CD8-positive, alpha-beta memory T cell (primary cell): ENCODE measurements at places on chromosomes 7 and 10.

DNA sequence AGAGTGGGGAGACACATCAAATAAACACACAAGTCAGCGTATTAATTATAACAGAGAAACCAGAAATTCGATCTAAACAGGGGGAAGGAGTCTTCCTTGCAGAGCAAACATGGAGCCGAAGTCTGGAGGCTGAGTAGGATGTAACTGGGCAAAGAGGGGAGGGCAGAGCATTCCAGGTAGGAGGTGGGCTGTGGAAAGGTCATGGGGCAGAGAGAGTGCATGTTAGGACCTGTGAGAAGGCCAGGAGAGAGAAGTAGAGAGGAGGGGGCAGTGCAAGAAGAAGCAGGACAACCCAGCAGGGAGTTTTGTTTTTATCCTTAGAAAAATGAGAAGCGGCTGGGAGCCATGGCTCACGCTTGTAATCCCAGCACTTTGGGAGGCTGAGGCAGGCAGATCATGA lies 130.8 kb upstream of the GPR26 start:
- H3K4me3 ChIP-seq: no peak overlapping the region
- H3K27ac ChIP-seq: no peak overlapping the region
- no peaks in the 10 kb centered on the region for H3K36me3 ChIP-seq
- H3K4me1 ChIP-seq: no peaks in the 10 kb centered on the region

- no peak for DNase-seq
- no peaks in the 10 kb centered on the region for H3K36me3 ChIP-seq
- H3K27me3 ChIP-seq: no peaks in the 10 kb centered on the region
- H3K4me1 ChIP-seq: no peaks in the 10 kb centered on the region
Measured at GRCh38 chr10:89627830-89628229, 17.2 kb downstream of the PANK1 start.

DNA sequence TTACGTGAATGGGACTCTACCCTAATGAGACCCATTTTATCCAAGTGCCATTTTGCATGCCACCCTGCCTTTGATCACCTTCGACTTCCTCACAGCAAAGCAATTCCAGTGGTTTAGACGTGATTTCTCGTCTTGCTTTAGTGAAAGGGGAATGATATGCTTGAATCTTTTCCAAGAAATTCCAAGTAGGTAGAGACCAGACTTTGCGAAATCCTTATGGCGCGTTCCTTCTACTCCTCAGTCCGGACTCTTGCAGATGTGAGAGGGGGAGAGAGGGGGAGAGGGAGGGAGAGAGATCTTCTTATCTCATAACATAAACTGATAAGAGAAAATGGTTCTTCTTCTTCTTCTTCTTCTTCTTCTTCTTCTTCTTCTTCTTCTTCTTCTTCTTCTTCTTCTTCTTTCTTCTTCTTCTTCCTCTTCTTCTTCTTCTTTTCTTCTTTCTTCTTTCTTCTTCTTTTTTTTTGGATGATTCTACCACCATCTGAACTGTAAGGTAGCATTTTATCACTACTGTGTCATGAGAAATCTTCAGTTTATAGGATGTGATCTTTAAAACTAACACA lies 883 bp downstream of the SPAG6 start:
- H3K4me1 ChIP-seq: peaks cover 3% of the 10 kb centered on the region
- no peaks in the 10 kb centered on the region for H3K36me3 ChIP-seq
- H3K4me3 ChIP-seq: no peak overlapping the region
- H3K27me3 ChIP-seq: peaks cover 50% of the 10 kb centered on the region
- DNase-seq: no peak

DNA sequence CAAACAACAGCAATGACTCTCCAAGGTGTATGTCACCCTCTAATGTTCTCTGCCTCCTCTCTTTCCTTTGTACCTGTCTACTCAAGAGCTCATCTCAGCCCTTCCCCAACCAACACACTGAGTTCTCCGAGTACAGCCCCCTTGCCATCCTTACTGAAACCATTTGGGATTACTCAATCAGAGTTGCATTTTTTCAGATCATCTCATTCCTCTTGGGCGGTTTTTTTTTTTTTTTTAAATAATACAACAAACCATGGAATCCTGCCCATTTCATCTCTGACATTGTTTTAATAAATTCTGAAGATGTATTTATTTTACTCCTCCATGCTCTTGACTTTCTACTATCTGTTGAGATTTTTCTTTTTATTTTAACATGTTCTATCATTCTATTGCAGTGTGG lies 4.2 kb upstream of the CREB3L2 start:
- no peak overlapping the region for H3K27ac ChIP-seq
- no peaks in the 10 kb centered on the region for H3K36me3 ChIP-seq
- no peaks in the 10 kb centered on the region for H3K27me3 ChIP-seq

DNA sequence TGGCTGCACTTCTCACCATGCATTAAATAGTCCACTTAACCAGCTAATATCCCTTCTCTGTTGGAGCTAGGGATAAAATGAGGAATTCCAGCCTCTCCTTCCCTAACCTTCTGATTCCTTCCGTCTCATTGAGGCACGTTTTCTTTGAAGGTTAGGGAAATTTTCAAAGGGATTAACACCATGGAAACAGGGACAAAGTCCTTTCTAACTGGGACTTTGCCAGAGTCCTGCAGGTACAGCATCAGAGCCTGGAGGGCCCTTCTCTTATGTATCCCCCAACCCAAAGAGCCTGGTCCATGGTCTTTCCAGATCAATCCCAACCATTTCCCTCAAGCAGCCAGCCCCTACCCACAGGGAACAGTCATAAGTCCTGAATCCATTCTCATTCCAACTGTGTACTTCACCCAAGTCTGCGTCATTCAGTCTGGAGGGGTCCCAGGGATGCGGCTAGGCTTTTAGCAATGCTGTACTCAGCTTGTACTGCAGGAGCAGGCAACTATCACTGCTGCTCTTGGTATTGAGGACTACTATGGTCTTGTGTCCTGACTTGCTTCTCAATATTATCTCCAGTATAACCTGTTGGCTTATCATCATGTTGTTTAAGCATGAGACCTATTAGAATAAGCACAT lies 34.6 kb upstream of the CROT start:
- no peak overlapping the region for H3K27ac ChIP-seq
- no peaks in the 10 kb centered on the region for H3K36me3 ChIP-seq
- H3K4me3 ChIP-seq: no peak overlapping the region
- no peaks in the 10 kb centered on the region for H3K27me3 ChIP-seq

GRCh38 chr10:93384006-93384405 lies 98.1 kb downstream of the MYOF start:
- peaks cover 11% of the 10 kb centered on the region for H3K4me1 ChIP-seq
- no peak for DNase-seq
- H3K36me3 ChIP-seq: no peaks in the 10 kb centered on the region
- H3K27me3 ChIP-seq: no peaks in the 10 kb centered on the region

DNA sequence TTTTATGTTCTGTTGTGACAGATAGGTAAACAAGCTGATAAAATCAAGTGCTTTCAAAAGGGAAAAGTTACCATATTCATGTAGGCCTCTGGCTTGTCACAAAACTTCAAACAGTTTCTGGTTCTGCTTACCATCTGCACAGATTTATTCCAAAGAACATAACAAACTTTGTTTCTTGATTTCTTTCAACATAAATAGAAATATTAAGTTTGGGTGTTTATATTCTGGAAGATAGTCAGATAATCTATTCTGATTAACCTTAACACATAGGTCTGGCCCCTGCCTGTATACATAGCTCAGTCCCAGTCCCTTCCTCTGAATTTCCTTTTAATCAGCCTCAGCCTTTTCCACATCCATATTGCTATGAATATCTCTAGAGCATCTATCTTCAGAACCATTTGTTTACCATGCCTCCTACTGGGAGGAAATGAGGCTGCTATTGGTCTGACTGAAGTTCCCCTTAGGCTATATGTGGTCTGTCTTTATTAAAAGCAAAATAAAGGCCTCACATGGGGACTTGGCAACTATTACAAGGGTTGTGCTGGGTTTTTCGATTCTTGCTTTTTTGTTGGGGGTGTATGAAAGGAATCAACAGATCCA lies 319.0 kb downstream of the HPSE2 start:
- DNase-seq: no peak
- no peaks in the 10 kb centered on the region for H3K27me3 ChIP-seq
- no peaks in the 10 kb centered on the region for H3K4me1 ChIP-seq
- H3K36me3 ChIP-seq: no peaks in the 10 kb centered on the region
- H3K27ac ChIP-seq: no peak overlapping the region

GRCh38 chr10:31393844-31394243 lies 74.8 kb downstream of the ZEB1 start:
- H3K36me3 ChIP-seq: no peaks in the 10 kb centered on the region
- no peak overlapping the region for H3K27ac ChIP-seq
- H3K27me3 ChIP-seq: no peaks in the 10 kb centered on the region
- H3K4me1 ChIP-seq: peaks cover 6% of the 10 kb centered on the region

DNA sequence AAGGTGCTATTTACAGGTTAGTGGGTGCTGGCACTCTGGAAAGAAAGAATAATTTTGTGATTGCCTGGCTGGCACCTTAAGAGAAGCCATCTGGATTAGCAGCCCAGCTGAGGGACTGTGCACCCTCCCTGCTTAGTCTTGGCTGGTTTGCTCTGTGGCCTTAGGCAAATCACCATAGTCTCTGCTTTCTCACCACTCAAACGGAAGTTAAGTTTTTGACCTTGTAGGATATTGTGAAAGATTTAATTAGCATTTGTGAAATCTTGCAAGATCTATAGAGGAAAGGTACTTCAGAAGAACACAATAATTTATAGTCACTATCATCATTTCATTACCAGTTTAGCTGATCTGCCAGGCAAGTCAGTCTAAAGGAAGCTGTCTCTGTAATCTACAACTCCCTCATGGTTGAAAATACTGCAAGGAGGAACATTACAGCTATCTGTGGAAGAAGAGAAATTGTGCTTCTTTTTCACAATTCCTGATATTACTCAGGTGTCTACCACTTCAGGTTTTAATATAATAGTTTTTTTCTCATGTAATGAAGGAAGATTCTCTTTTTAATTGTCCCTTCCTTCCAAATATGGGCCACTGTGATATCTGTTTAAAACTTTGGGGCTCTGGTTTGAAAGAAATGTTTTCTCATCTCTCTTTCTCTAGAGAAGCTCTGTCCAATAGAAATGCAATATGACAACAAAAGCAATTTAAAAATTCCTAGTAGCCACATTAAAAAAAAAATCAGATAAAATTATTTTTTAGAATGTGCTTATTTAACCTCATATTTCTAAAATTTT lies 219.6 kb downstream of the PTEN start:
- no peak overlapping the region for H3K27ac ChIP-seq
- H3K27me3 ChIP-seq: no peaks in the 10 kb centered on the region
- no peaks in the 10 kb centered on the region for H3K36me3 ChIP-seq
- no peaks in the 10 kb centered on the region for H3K4me1 ChIP-seq
- no peak overlapping the region for H3K4me3 ChIP-seq

DNA sequence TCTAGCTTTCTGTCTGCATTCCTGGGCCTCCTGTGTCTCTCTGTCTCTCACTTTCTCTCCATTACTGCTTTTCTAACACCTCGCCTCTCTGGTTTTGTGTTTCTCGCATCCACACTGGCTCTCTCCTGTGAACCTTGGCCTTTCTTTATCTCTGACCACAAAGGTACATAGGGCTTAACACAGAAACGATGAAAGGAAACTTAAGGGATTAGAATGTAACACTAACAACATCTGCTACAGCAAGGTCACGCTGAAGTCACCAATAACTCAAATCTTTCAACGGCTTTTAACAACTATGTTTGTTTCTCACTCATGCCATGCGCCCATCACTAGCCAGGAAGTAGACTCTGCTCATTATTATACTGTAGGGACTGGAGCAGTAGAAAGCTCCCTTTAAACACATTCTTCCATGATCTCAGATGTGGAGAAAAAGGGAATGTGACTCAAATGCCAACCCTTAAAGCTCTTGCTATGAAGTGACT lies 9.3 kb upstream of the OR6V1 start:
- H3K36me3 ChIP-seq: no peaks in the 10 kb centered on the region
- H3K4me1 ChIP-seq: no peaks in the 10 kb centered on the region
- no peak overlapping the region for H3K27ac ChIP-seq

GRCh38 chr10:106652279-106652678 lies 512.2 kb downstream of the SORCS1 start:
- H3K27me3 ChIP-seq: no peaks in the 10 kb centered on the region
- H3K27ac ChIP-seq: no peak overlapping the region
- H3K36me3 ChIP-seq: no peaks in the 10 kb centered on the region

DNA sequence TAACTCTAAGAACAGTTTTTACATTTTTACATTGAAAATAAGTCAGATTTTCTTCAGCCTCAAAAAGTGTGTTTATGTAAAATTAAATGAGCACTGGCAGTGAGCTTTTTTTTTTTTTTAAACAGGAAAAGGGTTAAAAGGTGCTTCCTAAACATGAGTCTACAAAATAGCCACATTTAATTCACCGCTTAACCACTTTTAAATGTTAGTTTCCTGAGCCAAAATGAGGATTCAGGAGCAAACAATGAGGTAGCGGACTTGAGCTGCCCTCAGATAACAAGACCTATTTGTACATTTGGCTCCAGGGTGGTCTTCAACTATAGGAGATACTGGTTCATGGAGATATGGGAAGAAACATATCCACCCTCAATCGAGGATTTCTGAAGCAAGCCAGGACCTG lies 22.8 kb downstream of the AKR1C3 start:
- H3K36me3 ChIP-seq: no peaks in the 10 kb centered on the region
- no peak overlapping the region for H3K27ac ChIP-seq
- H3K4me3 ChIP-seq: no peak overlapping the region
- H3K27me3 ChIP-seq: no peaks in the 10 kb centered on the region

- DNase-seq: no peak
- no peak overlapping the region for H3K4me3 ChIP-seq
- no peaks in the 10 kb centered on the region for H3K27me3 ChIP-seq
Measured at GRCh38 chr7:2484868-2485267, 8.7 kb upstream of the GRIFIN start.

DNA sequence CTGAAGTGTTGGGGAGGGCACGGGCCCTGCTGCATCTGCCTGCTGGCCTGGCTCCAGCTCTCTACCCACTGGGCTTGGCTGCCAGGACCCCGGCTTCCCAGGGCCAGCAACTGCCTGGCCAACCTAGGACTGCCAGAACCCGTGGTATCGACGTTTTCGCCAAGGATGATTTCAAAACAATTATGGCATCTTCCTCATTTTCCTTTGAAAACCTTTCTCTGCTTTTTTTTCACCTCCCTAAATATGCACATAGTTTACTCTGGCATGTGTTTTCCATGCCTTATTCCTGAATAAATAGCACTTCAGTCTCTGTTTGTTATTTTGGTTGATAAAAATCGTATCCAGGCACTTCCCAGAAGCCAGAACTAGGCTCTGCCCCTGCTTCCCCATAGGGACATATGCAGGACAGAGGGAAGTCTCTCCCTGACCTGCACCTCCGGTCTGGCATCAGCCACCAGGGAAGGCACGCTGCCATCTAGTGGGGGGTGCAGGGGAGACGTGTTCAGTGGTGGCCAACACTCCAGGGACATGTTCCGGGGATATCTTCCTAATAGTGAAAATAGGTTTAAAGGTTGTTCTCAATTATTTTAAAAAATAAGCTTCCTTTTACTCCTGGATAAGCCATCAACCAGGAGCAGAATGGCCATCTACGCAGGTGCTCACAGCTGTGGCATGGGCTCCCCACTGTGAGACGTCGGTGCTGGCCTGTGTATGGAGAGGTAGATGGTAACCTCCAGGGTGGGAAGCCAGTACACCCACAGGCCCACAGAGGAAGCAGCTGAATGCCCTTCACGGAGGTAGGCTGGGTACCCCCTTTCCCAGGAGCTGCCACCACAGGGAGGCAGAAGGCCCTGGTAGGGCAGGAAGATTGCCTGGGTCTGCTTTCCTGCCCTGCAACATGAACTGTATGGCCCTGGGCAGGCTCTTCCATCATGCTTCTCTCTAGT lies 30.7 kb upstream of the ANTXRL start:
- no peaks in the 10 kb centered on the region for H3K4me1 ChIP-seq
- no peak overlapping the region for H3K27ac ChIP-seq
- H3K36me3 ChIP-seq: peaks cover 25% of the 10 kb centered on the region
- DNase-seq: peak; percentile 26
- no peaks in the 10 kb centered on the region for H3K27me3 ChIP-seq
- no peak overlapping the region for H3K4me3 ChIP-seq

- DNase-seq: no peak
- peaks cover 17% of the 10 kb centered on the region for H3K36me3 ChIP-seq
- H3K4me3 ChIP-seq: no peak overlapping the region
- no peaks in the 10 kb centered on the region for H3K4me1 ChIP-seq
- H3K27ac ChIP-seq: no peak overlapping the region
- H3K27me3 ChIP-seq: no peaks in the 10 kb centered on the region
Measured at GRCh38 chr7:30561389-30561788, 33.3 kb upstream of the GARS1 start.
